ENCODE measurements at places on chromosomes 12 and 14.

DNA sequence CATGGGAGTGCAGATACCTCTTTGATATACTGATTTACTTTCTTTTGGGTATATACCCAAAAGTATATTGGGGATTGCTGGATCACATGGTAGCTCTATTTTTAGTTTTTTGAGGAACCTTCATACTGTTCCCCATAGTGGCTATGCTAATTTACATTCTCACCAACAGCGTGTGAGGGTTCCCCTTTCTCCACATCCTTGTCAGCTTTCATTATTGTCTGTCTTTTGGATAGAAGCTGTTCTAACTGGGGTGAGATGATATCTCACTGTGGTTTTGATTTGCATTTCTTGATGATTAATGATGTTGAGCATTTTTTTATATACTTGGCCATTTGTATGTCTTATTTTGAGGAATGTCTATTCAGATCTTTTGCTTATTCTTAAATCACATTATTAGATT lies 44.1 kb upstream of the JDP2 start:
- no peak for DNase-seq

- no peak for DNase-seq
Measured at GRCh38 chr14:93280743-93281142, 52.1 kb downstream of the BTBD7 start.

DNA sequence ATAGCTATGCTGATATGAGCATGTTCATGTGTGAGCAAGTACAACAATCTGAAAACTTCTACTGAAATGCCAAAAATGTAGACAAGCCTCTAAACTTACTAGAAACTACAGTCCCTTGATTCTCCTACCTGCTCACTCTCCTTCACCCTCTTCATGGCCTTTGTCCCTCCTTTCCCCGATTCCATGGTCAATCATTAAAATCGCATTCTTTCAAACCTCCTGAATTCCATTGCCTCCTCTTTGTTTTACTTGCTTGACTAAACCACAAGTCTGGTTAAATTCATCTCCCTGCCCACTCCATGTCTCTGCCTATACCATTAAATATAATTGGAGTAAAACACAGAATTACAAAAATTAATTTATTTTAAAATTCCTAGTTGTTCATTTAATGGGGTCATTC lies 33.0 kb upstream of the SSTR1 start:
- DNase-seq = no peak

DNA sequence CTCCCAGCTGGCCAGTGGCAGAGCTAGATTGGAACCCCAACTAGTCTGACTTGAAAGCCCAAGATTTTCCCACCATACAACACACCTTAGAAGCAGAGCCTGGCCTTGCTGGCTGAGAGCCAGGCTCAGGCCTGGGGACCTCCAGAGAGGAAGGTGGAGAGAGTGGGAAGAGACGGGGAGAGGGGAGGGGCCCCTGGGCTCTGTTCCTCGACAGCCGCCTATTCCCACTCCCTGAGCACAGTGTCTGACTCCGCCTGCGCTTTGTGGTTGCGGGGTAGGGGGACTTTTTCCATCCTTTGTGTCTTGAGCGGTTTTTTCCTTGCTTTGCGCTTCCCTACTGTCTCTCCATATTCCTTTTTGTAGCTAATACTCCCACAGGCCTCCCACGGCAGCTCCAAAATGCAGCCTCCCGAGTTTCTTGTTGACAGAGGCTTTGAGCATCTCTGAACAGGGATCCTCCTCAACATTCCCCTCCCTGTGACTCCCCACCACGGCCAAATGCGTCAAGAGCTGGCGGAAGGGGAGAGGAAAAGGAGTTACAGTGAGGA lies 4.0 kb upstream of the KCNH3 start:
- no peak for DNase-seq

DNA sequence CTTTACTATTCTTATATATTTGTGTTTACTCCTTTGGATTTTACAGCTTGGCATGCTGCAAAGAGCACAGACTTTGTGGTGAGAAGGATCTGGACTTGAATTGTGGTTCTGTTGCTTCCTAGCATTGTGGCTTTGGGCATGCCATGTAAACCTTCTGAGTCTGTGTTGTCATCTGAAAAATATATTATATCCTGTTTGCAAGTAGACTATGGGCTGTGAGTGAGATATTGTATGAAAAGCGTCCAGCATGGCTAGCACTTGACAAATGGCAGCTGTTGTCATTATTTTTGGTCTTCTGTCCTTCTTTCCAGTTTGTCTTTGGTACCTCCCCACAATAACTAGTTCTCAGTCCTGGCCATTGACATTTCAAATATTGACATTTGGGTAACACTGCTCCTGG lies 61.8 kb upstream of the DACT1 start:
- no peak for DNase-seq

DNA sequence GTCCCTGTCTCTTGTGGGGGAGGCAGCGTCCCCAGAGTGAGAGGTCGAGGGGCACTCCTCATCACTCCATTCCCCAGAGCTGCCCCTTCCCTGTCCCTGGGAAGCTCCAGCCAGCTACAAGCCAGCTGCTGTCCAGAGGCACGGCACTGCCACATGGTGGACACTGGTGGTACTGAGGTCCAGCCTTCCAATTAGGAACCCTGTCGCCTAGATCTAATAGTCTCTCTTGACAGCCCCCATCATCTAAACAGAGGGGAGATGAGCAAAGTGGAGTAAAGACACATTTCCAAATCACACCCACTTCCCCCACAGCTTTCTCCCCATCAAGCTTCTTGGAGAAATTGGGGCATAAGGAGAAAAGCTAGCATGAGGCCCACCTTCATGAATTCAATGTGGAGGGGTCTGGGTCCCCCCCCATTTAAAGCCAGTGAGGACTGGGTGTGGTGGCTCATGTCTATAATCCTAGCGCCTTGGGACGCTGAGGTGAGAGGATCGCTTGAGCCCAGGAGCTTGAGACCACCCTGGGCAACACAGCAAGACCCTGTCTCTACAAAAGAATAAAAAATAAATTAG lies 2.1 kb upstream of the INHBE start:
- no peak for DNase-seq

GRCh38 chr12:112809684-112810083 lies 18.1 kb downstream of the RPH3A start:
- DNase-seq = no peak

- no peak for DNase-seq
Measured at GRCh38 chr12:50771409-50771808, 7.5 kb downstream of the ATF1 start.

DNA sequence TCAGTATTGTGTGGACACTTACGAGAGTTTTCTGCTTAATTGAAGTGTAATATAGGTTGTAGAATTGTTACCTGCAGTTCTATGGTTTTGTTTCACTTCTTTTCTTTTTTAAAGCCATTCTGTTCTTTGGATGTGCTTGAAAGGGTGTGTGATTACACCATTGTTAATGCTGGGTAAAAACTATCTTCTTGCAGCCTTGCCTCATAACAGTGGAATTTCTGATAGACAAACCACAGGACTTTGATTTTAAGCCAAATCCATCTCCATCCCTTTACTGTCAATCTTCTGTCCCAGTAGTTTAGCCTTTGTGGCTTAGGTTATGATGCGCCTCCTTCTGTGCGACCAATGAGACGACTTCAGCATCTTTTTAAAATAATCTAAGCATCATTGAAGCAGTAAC lies 182.3 kb downstream of the PELI2 start:
- no peak for DNase-seq

DNA sequence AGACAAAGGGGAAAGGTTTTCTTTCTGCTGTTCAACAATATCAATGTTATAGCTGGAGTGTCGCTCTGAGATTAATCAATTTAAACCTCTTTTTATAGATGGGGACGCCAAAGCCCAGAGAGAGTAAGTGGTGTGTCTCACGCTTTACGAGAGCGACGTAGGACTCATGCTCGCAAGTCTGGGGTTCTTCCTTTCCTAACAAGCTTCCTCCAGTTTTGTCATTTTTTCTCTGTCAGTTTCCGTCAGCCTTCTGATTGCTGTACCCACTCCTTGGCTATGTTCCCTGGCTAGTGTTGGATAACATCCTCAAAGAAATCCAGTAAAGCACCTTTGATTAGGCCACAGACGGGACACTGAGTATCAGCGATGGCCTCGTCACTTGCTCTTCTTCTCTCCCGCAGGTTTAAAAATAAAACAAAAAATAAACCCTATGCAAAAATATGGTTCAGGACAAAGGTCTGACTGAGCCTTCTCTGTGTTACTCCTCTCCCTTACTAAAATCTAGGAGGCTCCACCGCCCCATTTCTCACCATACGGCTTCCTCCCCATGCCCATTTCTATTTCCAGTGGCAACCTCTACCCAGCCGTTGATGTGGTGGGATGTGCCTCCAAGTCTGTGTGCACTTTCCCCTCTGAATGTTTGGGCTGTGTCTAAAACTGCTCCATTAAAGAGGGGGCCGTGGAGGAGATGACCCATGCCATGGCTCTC lies 172.7 kb upstream of the PARP11 start:
- peak; percentile 28 for DNase-seq

DNA sequence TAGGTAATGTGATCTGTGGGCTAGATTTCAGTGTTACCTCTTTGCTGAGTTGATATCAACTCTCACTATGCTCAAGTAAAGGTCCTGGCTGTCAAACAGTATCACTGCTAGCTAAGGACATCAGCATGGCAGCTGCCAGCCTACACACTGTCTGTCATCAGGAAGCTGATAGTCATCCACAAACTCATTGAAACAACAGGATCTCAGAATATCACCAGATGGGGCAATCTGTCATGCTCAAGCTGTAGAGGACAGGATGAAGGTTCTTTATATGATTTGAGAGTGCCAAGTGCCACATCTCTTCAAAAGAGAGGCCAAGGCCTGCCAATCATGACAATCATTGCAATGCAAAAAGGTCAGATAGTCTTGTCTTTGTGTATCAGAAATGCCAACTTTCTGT lies 811.5 kb upstream of the SEL1L start:
- DNase-seq = no peak

DNA sequence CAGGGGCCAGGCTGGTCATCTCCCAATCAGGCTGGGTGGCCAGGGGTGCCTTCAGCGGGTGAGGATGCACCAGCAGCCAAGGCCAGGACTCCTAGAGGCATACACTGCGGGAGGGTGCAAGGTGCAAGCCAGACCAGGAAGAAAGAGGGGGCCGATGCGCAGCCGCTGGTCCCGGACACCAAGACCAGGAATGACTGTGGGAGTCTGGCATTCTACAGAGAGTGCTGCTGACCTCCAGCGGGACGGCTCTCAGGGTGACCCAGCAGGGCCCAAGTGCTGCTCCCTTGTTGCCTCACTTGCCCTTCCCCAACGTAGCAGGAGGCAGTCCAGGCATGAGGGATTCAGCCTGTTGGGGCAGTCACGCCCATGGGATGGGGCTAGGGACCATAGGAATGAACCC lies 35.8 kb downstream of the DEGS2 start:
- DNase-seq = no peak
